Stimulated activated CD4-positive, alpha-beta T cell treated with anti-CD3 and anti-CD28 coated beads, Interleukin-15, amount 100 ng/mL, for 1 hour (primary cell): ENCODE measurements at places on chromosomes 7 and 10.

DNA sequence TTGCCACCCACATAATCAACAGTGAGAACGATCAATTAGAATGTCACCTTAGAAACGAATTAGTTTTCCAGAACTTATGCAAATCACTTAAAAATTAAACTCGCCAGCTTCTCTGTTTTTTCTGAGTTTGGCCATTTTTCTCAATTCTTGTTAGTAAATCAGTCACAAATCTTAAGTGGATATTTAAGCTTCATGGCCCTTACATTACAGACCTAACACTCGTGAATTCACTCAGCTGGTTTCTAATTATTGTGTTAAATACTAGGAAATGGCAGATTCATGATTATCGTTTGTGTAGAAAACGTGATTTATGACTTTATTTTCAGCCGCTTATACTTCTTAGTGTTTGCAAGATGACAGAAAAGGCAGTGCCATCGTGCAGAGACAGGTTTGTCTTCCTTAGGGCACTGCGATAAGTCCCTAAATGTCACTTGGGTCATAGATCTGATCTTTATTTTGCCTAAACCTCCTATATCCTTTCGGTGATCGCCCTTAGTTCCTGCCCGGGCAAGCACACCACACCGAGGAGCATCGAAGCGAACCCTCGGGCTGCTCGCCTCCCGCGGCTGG, 587 bp upstream of the CELF2 start:
- no peak for DNase-seq

- DNase-seq, result no peak
These were observed 39.7 kb upstream of the TNKS2 start for GRCh38 chr10:91758303-91759146.

DNA sequence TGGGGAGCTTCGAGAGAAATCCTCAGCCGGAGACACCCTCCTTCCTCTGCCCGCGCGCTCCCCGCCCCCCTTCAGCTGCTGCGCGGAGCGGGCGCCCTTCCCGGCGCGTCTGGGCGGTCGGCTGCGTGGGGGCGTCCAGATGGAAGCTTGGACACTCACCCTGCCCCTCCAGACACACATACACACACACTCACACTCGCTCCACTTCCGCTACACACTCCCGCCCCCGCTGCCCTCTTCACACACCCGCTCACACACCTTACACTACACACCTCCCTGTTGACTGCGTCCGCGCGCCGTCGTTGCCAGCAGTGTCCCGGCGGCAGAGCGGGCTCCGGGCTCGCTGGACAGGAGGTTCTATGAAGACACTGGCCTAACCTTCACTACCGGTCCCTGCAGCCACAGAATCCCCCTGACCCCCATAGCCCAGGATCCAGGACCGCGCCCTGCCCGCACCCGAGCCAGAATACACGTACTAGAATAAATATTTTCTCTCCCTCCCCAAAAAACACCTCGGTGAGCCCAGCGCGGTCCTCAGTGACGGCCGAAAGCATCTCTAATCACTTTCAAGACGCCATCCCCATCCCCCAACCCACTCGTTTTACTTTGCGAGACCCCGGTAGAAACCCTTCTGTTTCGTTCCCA, 1.1 kb upstream of the EGR2 start:
- peak; percentile 52 for DNase-seq

DNA sequence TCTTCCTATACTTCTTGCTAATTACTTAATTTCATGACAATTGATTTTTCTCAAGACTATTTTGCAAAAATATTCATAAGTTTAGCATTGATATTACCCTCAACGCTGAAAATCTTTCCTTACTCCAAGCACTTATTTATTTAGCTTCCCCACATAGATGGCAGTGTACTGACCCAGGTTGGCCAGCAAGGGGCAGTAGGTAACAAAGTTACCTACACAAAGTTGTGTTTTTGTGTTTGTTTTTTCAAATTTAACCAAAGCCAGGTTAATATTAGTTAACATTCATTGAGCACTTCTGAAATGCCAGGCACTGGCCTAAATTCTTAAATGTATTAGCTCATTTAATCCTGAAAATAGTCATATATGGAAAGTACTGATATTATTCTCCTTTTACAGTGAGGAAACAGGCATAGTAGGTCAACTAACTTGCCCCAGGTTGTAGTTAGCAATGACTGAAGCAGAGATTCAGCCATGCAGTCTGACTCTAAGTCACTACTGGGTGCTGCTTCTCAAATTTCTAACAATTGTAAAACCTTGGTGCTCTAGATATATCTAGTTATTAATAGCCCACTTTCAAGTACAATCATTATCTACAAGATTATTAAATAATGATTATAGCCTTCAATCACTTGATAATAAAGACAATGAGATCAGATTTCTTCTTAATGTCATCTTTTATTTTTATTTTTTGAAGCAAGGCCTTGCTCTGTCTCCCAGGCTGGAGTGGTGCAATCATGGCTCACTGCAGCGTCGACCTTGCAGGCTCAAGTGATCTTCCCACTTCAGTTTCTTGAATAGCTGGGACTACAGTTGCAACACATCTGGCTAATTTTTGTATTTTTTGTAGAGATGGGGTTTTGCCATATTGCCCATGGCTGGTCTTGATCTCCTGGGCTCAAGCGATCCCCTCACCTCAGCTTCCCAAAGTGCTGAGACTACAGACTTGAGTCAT, 5.8 kb upstream of the GGCT start:
- no peak for DNase-seq

DNA sequence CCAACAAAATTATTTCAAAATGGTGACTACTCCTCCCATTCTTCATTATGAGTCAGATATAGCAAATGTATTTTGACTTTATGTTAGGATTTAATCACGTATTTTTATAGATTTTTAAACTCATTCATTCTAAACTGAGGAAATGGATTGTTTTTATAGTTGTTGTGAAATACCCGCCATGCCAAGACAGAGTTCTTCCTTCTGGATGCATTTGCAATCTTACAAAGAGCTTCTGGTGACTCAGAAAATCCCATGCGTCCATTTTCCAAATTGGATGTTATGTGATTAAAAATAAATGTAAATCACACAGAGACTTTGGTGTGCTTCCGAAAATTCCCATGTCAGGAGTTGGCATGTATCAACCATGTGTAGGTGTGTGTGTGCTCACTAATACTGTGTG, 179.3 kb downstream of the TRIL start:
- DNase-seq, result no peak
